ENCODE measurements at places on chromosomes 1 and 21.

- no peak for ATAC-seq
These were observed 69.0 kb downstream of the UBIAD1 start for GRCh38 chr1:11341901-11342552.

DNA sequence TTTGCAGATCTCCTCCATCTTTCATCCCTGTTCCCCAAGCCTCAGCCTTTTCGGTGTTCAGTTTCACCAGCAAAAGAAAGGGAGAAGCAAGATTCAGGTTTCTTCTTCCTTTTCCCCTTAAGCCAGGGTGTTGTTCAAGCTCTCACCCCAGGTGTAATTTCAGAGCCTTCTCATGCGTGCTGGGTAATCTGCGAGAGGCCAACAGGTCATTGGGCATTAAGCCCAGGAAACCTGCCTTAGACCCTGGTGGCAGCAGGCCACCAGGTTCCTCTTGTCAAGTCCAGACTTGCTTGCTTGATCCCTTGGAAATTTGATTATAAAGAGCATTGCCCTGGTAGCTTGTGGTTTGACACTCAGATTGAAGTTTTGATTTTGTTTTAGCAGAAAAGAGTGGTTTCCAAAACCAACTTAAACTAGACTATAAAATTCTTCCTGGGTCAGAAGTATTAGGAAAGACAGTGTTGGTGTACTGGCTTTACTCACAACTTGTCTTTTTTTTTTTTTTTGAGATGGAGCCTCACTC lies 6.9 kb downstream of the AKR1A1 start:
- ATAC-seq: peak; percentile 65

- ATAC-seq: peak; percentile 28
These were observed at the start of gene SERTAD4 for GRCh38 chr1:210232511-210233215. Gene SERTAD4 (plus strand): TSS chr1:210232796. CDS start chr1:210237961, 5,165 bp downstream.

- ATAC-seq: peak; percentile 70
These were observed 61.1 kb downstream of the HNRNPR start for GRCh38 chr1:23282957-23283356.

DNA sequence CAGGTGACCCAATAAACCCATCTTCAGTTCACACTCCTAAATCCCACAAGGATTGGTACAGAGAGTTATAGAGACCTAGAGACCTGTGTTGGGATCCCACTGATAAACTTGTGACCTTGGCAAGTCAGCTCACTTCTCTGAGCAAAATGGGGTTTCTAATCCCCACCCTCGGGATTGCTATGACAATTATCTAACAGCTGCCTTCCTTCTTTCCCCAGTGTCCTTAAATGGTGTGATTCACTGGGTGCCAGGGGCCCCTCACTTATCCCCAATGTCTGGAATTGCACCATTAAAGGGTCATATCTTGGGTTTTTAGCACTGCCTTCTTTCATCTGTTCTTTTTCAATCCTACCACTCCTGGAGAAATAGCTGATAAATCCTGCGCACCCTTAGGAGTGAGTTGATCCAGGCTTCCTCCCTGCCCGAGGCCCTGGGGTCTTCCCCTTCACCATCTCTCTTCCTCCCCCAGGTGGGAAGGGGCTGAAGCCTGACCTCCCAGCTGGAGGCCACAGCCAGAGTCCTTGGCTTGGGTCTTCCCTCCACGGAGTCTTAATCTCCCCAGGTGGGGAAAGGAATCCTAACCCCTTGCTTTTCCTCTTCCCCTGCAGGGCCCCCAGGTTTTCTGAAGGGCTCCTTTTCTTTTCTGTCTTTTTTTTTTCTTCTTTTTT lies 39.7 kb downstream of the LACTBL1 start:
- no peak for ATAC-seq

DNA sequence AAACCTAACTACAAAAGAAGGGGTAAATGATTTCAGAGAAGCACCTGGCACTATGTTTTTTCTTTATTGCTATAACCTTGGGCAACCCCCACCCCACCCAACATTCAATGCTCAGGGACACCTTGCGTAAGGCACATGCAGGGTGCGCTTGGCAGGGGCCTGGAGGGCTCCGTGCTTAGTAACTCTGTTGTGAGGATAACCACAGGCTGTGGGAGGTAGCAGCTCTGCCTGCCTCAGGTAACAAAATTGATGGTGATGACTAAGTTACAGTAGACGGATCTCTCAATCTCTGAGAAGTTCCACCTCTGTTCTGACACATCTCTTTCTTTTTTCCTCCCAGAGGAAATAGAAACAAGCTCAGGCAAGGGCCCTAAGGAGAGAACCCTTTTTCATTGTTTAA lies 8.7 kb upstream of the CCN1 start:
- peak; percentile 0 for ATAC-seq

DNA sequence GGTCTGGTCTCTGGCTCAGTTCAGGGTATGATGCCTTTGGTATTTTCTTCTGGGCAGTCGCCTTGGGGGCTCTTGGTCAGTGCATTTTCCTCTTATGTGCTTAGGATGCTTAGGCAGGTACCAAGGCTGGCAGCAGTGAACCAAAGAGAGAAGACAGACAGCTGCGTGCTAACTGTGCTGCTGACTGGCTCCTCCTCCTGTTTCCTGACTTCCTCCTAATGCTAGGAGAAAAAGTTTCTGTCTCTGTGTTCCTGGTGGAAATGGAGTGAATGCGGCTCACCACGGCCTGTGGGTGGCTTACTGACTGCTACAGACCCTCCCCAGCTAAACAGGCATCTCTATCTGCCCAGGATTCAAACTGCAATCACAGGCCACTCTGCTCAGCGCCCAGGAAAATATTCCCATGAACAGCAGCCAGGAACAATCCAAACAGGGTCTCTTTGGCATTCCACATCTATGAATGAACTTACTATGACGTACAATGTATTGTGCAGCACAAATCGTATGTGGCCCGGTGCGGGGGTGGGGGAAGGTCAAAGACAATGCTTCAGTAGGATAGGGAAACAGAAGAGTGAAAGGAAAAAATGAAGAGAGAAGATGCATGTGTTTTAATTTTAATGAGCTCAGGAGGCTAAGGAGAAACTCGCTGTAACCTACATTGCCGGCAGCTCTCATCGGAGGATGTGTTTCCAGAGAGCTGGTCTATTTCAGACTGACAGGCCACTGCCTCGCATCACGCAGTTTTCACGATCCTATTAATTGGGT lies 2.8 kb downstream of the ABCG1 start:
- ATAC-seq: no peak

- no peak for ATAC-seq
These were observed 36.7 kb upstream of the EDN2 start for GRCh38 chr1:41520951-41521752.
